Bronchial smooth muscle cell (primary cell): ENCODE measurements at places on chromosomes 2 and 18. TPM values are rescaled to one million over a fixed set of nuclear protein-coding genes. Genes with fewer than 3 reads are reported as not detected.

The CHRND gene
- not detected in 2 replicates for total RNA-seq

The ANKRD30BL gene
- not detected in 2 replicates for total RNA-seq

The GPR35 gene
- total RNA-seq, result 0.32 and 0.52 TPM in 2 replicates

The HNMT gene
- 1.5 and 10.9 TPM in 2 replicates for total RNA-seq

The AGAP1 gene
- 6.0 and 8.1 TPM in 2 replicates for total RNA-seq

The CRYBA2 gene
- not detected in 2 replicates for total RNA-seq

The HOXD12 gene
- total RNA-seq, result not detected in 2 replicates

The LYG2 gene
- not detected in 2 replicates for total RNA-seq
